Stimulated activated CD4-positive, alpha-beta T cell treated with anti-CD3 and anti-CD28 coated beads, Interleukin-15, amount 100 ng/mL, for 1 hour (primary cell): ENCODE measurements at places on chromosomes 3 and 15.

- no peak for DNase-seq
Observed at GRCh38 chr15:60077581-60078359, 73.7 kb downstream of the FOXB1 start.

DNA sequence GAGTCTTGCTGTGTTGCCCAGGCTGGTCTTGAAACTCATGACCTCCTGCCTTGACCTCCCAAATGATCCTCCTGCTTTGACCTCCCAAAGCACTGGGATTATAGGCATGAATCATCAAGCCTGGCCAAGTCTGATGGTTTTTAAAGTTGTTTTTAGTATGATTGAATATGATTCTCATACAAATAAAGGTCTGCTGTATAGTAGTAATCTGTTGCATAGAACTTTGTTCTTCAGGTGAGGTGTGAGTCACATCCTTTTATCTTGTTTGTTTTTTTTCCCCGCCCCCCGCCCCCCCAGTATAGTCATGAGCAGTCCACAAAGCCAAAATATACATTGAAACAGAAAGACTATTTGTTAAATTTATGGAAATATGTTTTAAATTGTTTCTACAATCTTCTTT is 39.0 kb downstream of the UBE2E2 start:
- DNase-seq: no peak

GRCh38 chr3:176219970-176220369 is 977.3 kb downstream of the TBL1XR1 start:
- DNase-seq: no peak

- DNase-seq: no peak
Observed at GRCh38 chr15:40858706-40859105, 14.9 kb downstream of the SPINT1 start.

GRCh38 chr3:143536817-143537535 is 311.3 kb downstream of the SLC9A9 start:
- DNase-seq: no peak

GRCh38 chr3:144324076-144324475 is 352.5 kb downstream of the DIPK2A start:
- DNase-seq: no peak

DNA sequence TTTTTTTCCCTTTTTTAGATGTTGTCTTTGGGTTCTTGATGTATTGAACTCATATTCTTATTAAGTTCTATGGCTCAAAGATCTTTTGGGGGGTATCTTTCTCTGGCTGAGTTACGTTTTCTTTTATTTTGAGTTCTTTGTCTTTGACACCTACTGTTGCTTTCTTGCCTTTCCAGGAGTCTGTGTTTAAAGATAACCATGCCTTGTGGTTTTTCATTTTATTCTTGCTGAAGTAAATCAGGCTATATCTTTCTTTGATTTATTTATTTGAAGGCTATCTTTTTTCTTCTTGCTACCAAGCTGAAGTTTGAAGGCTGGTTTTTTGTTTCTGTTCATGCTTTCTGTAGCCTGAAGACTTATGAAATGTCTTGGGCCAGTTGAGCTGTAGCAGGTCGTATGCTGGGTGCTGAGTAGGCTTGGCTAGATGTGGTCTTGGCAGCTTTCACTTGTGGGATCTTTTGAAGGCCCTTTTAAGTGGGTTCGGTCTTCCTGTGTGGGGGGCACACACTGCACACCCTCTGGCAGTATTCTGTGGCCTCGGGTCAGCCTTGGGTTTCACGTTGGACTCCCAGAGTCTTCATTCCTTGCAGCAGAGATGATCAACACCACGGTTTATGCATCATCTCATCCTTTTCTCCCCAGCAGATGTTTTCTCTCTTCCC is 17.5 kb downstream of the SLCO3A1 start:
- no peak for DNase-seq

GRCh38 chr3:169563775-169564059 is 99.8 kb downstream of the MECOM start:
- DNase-seq: no peak

DNA sequence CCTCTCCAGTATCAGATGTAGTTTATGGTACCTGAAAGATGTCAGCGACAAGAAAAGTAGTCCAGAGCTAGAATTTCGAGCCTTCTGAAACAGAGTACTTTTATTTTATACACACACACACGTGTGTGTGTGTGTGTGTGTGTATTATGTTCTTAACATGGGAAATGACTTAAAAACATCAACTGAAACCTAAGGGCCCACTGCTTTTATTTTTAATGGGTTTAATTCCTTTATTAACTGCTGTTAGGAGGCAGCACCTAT is 1.9 kb downstream of the TCF12 start:
- no peak for DNase-seq

DNA sequence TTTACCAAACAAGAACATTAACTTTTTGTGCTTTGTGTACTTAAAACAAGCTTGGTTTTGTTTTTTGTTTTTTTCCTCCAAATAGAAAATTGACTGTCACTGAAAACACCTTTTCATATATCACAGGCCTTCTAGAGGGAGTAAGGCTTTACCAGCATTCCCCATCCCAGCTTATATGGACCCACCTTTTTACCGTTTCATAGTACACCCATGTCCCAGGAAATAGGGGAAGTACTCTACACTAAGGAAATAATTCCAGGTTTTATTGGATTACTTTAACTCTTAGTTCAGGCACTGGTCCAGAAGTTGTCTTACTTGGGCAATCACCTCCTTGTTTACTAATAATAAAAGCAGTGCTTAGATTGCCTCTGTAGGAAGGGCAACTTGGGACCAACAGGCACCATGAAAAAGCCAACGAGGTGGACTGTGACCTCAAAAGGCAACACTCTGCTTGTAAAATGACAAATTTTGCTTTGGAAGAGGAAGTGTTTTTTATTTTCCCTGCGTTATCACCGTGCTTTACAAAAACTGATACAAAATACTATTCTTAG is 26.2 kb downstream of the HMG20A start:
- no peak for DNase-seq

GRCh38 chr3:152071315-152071714 is 197.4 kb upstream of the MBNL1 start:
- DNase-seq: no peak

DNA sequence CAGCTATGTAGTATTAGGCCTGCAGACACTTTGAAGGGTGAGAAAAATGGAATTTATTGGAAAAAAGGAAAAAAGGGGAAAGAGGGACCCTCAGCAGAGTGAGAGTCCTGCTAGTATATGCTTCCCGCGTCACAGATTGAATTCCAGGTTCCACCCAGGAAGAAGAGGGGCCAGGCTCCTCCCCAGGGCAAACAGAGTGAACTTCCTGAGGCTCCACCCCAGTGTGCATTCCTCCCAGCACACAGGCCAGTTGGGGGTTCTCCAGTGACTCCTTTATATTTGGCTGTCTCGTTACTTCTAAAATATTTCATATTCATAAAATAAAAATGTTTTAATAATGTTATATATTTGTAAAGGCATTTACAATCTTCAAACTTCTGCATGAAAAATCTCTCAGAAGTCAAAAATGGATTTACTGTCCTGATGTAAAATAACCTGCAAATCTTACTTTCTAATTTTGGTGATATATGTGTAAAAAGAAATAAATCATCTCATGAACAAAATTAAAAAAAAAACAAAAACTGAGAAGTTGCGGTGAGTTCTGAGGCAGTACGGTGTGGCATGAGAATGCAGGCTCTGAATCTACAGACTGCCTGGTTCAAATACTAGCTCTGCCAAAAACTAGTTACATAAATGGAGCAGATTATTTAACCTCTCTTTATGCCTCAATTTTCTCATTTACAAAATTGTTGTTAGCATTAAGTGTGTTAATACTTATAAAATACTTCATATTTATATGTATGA is 175.8 kb upstream of the P2RY1 start:
- no peak for DNase-seq

DNA sequence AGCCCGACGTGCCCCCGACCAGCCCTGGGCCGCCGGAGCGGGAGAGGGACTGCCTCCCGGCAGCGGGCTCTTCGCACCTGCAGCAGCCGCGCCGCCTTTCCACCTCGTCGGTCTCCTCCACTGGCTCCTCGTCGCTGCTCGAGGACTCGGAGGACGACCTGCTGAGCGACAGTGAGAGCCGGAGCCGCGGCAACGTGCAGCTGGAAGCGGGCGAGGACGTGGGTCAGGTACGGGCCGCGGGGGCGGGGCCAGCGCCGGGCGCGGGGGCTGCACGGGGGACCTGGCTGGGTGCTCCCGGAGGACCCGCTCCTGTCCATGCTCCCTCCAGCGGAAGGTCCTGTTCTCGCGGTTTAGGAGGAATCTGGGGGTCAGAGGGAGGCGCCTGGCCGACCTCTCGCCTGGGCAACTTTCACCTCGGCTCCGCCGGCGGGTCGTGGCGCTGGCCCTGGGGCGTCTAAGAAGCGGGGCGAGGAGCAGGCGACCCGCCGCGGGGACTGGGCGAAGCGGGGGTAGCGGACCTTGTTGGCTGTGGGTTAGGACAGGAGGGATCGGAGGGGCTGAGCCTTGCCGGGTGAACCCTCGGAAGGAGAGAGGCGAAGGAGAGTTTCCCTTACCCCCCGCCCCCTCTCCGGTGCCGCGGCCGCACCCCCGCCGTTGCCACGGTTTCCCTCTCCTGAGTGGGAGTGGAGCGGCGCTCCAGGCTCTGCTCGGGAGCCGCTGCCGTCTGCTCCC is 682 bp downstream of the ITPKA start:
- DNase-seq: no peak

DNA sequence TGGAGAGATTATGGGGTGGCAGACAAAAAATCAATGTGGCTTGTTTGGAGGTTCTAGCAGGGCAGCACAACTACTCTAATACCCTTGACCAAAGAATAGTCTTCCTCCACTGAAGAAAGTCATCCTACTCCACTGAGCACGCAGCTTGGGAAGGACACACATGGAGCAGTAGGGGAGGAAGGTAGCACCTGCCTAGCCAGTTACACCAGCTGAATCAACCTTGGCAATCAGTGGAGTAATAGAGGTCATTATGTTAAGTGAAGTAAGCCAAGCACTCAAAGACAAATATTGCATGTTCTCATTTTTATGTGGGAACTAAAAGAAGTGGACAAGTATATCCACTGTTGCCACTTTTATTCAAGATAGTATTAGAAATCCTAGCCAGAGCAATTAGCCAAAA is 555.8 kb upstream of the ALCAM start:
- no peak for DNase-seq

DNA sequence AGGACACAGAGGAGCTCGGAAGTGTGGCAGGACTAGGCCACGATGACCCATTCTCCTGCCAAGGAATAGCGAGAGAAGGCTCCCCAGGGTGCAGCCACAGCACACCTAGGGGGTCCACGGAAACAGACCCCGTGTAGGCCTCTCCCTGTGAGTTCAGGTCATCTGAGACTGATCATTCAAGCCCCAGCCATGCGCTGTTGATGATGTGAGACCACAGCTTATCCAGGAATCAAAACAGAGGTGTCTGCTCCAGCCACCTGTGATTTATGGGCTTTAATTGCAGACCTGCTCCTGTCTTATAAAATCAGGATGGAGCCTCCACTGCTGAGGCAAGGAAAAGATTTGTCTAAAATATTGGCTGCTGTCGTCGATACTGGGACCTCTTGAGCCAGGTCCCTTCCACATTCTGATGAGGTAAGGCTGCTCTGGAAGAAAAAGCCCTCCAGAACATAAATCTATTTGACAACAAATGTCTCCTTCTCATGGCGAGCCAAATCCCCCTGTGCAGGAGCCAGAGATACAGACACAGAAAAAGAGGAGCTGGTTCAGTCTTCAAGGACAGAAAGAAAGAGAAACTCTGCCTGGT is 186.7 kb downstream of the TJP1 start:
- no peak for DNase-seq

DNA sequence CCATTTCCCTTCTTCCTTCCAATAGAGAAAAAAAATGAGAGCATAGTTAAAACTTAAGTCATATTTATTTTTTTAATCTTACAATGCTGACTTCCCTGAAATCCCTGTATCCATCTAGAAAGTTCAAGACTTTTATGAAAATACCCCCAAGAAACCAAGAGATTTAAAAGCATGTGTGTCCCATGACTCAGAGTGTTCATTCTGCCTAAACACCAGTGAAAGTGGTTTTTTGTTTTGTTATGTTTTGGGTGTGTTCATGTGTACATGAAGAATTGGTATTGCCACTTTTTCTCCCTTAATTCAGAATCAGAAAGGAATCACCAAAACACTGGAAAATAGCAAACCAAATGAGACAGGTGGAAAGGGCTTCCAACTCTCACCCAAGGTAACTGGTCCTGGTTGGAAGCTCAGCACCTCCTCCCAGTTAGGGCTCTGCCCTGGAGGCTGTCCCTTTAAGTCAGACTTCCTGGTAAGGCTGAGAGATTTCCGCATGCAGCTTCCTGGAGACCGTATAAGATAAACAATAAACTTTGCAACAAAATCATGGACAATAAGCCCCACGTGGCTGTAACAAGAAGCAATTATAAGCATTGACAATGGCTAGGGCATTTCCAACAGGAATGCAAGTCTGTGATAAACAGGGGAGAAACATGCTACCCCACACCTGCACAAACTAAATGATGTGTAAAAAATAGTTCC is 121.9 kb upstream of the ARHGEF3 start:
- DNase-seq: no peak

DNA sequence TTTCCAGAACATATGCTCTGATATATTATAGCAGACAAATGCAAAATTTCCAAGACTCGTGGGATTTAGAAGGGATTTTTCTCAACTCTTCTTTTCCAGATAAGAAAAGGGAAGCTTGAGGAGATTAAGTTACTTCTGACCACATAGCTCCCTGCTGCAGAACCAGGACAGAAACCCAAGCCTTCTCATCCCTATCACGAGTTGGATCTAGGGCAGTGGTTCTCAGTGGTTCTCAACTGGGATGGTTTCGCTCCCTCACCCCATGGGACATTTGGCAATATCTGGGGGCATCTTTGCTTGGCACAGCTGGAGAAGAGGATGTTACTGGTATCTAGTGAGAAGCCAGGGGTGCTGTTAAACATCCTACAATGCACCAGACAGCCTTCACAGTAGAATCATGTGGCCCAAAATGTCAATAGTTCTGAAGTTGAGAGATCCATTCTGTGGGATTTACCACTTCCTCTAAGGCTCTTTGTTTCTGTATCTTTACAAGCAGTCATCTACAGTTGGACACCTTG is 64.2 kb downstream of the LIPC start:
- no peak for DNase-seq

DNA sequence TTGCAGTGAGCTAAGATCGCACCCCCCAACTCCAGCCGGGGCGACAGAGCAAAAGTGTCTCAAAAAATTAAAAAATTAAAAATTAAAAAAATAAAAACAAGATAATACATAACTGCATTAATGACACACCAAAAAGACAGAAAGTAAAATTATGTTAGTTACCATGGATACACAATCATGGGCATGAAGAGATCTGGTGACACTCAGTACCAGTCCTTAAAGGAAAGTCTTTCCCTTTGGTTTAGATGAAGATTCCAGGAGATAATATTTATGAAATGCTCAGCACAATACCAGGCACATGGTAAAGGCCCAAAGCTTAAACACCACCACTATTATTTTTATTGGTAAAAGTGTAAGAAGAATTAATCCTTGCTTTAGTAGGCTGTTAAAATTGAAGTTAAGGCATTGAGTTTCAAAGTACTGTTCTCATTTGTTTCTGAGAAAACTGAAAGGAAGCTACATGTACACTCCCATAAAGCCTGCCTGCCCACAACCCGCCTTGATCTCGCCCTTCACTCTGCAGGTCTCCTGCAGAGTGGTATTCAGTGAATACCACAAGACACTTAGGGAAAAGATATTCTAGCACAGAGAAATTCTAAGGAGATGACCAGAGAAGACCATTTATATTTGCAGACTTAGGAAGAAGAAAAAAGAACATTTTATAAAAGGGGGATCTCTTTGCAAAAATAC is 52.3 kb downstream of the SUCLG2 start:
- no peak for DNase-seq
